Kidney epithelial cell (primary cell): ENCODE measurements at places on chromosomes 3 and 15.

- no peak for DNase-seq
These were observed 23.2 kb downstream of the PLA2G4B start for GRCh38 chr15:41861736-41862356.

DNA sequence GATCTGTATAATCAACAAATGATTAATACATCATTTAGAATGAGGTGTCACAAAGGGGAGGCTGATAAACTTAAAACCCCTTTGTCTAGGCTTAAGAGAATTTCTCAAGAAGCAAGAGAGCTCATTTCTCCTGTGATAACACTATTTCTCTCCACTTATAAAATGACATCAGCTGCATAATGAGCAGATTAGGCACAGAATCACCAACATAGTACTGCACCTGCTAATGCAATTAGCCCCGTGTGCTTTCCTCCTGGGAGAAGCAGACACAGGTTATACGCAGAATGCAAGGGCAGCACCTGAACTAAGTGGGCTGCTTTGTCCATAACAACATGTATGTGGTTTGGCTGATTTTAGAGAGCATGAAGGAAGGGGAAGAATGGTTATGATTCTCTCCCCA is 515.3 kb upstream of the CFAP20DC start:
- DNase-seq, result no peak

GRCh38 chr3:11391174-11391879 is 119.1 kb downstream of the ATG7 start:
- peak; percentile 73 for DNase-seq

- DNase-seq, result no peak
These were observed 60.6 kb upstream of the GYG1 start for GRCh38 chr3:148930752-148931151.

DNA sequence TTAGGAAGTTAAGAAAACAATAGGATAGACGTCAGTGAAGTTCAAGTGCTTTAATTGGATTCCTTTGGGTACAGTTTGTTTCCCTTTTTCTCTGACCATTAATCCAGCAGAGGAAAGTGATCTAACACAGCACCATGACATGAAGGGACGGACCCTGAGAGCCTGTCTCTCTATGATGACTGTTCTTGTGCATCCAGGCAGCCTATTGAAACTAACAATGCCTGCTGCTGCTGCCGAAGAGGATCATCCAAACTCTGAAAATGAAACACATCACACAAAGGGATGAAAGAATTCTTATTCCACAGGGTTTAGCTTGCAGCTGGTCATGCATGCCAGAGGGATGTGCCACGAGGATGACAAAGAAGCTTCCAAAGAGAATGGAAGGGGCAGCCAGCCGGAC is 75.5 kb downstream of the ZBTB20 start:
- peak; percentile 47 for DNase-seq

DNA sequence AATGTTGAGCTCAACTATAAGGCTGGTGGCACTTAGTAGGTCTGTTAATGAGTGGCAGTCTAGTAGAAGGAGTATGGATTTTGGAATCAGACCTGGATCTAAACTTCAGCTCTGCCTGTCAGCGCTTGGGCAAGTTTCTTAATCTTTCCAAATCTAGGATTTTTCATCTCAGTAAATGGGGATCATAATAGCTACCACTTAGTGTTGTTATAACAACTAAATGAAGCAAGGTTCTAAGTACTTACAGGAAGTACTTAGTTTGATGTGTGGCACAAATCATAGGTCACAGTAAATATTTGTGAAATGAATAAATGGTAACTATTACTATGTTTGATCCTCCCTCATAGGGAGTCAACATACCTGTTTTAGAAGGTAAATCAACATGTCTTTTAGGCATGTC is 31.4 kb downstream of the SLC49A4 start:
- DNase-seq, result no peak

GRCh38 chr3:150030841-150031240 is 60.1 kb upstream of the PFN2 start:
- DNase-seq, result no peak

DNA sequence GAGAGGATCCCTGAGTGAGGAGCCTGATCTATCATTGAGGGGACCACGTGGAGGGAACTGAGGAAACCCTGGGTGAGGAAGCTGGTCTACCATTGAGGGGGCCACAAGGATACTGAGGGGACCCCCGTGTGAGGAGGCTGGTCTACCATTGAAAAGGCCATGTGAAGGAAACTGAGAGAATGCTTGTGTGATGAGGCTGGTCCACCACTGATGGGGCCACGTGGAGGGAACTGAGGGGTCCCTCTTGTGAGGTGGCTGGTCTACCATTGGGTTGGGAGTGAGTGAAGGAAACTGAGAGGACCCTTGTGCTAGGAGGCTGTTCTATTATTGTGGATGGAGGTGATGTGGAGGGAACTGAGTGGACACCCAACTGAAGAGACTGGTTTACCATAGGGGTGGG is 161.3 kb downstream of the FBLN2 start:
- no peak for DNase-seq

DNA sequence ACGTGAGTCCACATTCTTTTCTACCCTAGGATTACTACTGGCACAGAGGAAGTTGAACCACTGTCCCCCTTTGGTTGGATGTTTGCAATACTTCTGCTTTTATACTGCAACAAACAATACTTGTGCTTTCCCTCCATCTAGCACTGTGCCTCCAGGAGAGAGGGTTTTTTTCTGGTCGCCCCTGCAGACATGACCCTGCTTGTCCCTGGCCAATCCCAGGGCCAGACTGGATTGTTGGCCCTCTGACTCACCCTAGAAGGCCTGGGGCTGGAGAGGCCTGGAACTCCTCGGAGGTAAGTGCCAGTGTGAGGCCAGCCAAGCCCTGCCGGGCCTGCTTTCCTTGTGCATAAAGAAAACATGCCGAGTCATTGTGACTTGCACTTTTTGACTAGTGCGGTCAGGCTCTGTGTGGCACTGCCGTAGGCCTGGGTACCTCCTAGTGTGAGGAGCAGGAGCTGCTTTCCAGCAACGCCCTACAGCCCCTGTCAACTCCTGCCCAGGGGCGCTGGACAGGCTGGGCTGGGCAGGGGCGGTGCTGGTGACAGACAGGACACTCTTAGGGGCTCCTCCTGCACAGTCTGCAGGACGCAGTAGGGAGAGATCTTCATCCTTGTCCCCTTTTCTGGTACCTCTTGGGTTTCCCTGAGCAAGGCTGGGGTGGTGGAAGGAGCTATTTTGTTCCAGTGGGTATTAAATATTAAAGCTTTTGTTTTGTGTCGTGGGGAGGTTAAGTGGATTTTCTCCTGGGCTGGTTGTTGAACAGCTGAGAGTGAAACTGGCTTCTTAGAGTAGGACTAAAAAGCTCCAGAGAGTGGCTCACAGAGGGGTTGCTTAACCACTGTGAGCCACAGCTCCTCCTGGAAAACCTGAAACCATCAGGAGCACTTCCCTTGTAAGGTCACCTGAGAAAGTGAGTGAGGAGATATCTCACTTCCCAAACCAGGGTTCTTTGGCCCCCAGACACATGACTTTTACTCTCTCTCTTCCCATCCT is 14.4 kb upstream of the TKT start:
- DNase-seq, result peak; percentile 94

DNA sequence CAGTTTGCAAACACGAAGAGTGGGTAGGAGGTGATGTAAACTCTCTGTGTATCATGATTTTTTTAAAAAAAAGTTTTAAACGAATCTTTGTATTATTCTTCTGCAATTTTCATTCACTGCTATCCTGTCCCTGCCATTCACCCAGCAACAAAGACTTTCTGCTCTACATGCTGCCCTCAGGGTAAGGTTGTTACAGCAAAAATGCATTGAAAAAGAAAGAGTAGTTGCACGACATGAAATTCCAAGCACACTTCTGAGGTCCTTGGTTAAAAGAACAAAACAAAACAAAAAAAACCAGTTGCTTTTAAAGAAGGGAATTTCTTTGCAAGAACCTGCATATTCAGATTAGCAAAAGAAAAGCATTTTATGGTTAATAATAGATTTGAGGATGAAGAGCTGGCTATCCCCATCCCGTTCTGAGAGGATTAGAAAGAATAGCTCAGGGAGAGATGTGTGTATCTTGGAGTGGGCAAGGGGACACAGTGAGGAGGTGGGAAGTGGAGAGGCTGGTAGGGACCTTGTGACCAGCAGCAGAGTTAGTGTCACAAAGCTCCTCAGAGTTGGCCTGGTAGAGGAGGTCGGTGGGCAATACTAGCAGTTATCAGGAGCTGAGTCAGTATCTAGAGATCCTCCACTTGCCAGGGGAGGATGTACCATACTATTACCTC is 290.8 kb downstream of the NEK10 start:
- DNase-seq, result no peak

DNA sequence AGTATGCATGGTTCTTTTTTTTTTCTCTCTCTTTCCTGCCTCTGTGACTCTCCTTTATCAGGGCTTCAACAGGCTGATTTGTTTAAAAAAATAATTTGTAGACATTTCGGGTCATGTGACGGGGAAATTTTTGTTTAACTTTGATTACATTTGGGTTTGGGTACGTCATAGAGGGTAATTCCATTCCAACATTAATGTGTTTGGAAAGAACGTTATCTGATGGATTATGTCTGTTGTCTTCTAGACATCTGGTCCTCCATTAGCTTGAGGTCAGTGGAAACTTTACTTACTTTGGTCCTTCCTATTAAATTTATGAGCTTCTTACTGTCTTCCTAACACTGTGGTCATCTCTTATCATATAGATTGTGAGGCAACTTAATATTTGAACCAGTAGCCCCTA is 80.9 kb downstream of the STT3B start:
- DNase-seq, result no peak

- no peak for DNase-seq
These were observed 539 bp upstream of the TLNRD1 start for GRCh38 chr15:81000144-81000623.

DNA sequence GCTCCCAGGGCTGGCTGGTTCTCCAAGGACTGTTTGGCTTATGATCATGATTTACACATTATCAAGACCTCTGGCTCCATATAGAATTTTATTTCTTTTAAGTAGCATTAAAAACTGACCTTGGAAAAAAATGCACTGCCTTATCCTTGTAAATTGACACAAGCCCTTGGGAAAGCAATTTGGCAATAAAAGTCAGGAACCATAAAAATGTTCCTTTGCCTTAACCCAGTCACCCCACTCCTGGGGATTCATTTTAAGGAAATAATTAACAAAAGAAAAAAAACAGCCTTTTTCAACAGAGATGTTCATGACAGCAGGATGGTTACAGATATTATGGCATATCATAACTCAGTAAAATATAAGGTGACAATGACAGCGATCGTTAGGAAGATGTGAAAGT is 51.6 kb upstream of the NR2E3 start:
- no peak for DNase-seq

DNA sequence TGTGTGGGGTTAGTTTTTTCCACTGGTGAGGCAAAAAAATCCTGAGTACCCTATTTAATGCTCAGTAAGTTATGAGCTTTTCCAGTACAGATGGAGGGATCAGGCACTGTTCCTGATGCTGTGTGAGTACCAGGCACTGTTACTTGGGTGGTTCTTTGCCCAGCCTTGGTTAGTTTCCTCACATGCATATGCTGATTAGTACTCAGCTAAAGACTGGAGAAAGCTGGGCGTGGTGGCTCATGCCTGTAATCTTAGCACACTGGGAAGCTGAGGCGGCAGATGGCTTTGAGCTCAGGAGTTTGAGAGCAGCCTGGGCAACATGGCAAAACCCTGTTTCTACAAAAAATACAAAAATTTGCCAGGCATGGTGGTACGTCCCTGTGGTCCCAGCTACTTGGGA is 210.3 kb upstream of the SGO1 start:
- no peak for DNase-seq

DNA sequence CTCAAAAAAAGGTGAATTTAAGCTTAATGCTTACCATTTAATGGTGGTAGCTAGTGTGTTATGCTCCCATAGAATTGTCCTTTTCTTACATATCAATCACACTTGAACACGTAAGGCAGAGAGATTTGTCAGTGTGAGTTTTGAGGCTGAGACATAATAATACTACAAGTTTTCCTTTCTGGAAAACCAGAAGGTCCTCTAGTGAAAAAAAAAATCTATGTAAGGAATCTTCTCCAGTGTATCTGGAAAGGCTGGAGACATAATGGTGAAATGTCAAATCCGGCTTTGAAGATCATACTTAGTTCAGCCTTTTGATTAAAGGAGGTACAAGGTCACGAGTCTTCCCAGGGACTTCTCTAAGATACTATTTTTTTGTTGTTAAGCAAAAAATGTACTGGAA is 3.4 kb downstream of the TSC22D2 start:
- DNase-seq, result no peak

GRCh38 chr3:58492494-58492905 is 604 bp downstream of the KCTD6 start:
- no peak for DNase-seq

DNA sequence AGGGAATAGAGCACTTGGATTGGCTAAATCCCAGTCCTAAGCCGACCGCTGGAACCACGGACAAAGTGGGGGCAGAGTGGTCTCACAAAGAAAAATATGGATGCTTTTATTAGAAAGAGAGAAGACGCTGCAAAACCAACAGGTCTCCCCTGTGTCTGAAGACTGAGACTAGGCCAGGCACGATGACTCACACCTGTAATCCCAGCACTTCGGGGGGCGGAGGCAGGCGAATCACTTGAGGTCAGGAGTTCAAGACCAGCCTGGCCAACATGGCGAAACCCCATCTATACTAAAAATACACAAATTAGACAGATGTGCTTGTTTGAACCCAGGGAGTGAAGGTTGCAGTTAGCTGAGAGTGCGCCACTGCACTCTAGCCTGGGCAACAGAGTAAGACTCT is 61.8 kb downstream of the ZDHHC19 start:
- no peak for DNase-seq

GRCh38 chr3:194749631-194750490 is 64.2 kb downstream of the FAM43A start:
- DNase-seq, result no peak

GRCh38 chr3:116140100-116140689 is 305.1 kb downstream of the LSAMP start:
- no peak for DNase-seq

DNA sequence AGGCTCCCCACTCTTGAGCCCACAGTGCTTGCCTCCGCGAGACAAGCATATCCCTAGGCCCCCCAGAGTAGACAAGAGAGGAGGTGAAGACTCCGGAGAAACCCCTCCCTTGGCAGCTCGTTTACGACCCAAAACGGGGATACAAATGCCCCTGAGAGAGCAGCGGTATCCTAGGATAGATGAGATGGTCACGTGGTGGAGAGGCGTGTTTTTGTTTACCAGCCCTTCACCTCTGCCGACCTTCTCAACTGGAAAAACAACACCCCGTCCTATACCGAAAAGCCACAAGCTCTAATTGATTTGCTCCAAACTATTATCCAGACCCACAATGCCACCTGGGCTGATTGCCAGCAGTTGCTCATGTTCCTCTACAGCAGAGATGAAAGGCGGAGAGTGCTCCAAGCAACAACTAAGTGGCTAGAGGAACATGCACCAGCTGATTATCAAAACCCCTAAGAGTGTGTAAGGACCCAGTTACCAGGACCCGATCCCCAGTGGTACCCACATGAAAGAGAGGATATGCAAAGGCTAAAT is 99.5 kb upstream of the OSBPL11 start:
- DNase-seq, result no peak

GRCh38 chr3:25107918-25108617 is 320.0 kb upstream of the RARB start:
- no peak for DNase-seq
